Activated CD4-positive, alpha-beta T cell treated with anti-CD3 and anti-CD28 coated beads, Interleukin-2, amount 10 ng/mL, durations not matched to agents 7 days and 5 days (primary cell): ENCODE measurements at places on chromosomes 5 and 9. TPM values are rescaled to one million over a fixed set of nuclear protein-coding genes. Genes with fewer than 3 reads are reported as not detected.

DNA sequence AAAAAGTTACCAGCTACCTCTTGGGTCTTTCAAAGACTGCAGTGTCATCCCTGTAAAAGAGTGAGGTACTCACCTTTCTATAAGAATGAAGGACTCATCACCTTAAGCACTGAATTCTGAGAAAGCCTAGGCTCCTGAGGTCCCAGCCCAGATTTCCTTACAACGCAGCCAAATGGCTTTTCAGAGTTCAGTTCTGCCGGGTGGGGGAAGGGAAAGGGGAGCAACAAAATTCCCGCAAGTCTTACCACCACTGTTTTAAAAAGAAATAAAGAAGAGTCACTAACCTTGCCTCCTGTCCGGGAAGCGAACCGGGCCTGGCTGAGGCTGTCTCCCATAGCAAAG is 373 bp downstream of the ADAMTS12 start:
- no peak for DNase-seq

Gene IL17B
- total RNA-seq, result not detected

- no peak for DNase-seq
Measured at GRCh38 chr9:125831054-125831453, 83.9 kb downstream of the PBX3 start.

Gene NEUROG1
- total RNA-seq, result not detected

DNA sequence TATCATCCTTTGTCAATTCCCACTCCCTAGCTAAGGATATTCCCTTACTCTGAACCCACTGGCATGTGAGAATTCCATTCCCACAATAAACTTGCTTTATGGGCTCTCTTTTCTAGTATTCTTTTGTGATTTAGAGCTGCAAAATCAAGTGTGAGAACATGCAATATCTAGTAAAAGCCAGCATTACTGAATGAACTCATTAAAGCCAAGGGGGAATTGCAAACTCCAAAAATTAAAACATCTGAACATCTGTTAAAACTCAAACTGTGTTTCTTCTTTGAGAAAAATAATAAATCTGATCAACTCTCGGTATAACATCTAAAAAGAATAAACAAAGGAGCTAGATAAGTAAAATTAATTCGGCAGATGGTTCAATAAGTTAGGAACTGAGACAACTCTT is 53.1 kb upstream of the MPDZ start:
- DNase-seq, result no peak

- DNase-seq, result no peak
Measured at GRCh38 chr9:2424619-2425033, 197.0 kb upstream of the VLDLR start.

Gene RBM22
- 61.9 TPM for total RNA-seq

Gene PKD2L2
- total RNA-seq, result not detected

DNA sequence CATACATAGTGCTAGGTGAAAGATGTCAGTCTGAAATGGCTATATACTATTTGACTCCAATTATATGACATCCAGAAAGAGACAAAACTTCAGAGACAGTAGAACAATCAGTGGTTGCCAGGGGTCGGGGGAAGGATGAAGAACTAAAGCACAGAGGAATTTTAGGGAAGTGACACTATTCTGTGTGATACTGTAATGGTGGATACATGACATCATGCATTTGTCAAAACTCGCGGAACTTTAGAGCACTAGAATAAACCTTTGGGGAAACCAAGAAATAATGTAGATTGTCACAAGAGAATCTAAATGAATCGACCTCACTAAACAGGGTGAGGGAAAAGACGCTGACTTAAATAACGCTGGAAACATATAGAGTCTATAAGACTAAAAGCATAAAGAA is 107.0 kb upstream of the RETREG1 start:
- DNase-seq, result no peak
